ENCODE measurements at places on chromosomes 13 and 19.

- no peak overlapping the region for H3K27ac ChIP-seq
- DNase-seq, result no peak
- H3K27me3 ChIP-seq, result peaks cover 26% of the 10 kb centered on the region
- no peaks in the 10 kb centered on the region for H3K4me1 ChIP-seq
- H3K36me3 ChIP-seq, result no peaks in the 10 kb centered on the region
- no peak overlapping the region for H3K4me3 ChIP-seq
Observed at GRCh38 chr19:32208060-32208459, 137.3 kb upstream of the ZNF507 start.

DNA sequence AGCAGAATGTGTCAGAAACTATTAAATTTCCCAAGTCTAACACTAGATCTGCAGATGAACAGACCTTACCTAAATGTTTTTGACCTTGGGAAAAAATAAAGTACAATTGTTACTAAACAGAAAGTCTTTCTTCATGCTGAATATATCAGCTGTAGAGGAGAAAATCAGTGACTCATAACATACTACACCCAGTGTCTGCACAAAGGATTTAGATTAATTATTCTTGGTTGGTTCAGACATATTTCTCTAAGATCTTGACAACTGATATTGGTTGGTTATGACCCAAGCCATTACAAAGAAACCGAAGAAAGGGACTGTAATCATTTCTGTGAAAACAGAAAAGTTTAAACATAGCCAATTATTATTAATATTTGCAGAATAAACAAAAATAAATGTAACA lies 225.1 kb downstream of the HS6ST3 start:
- DNase-seq, result no peak
- no peaks in the 10 kb centered on the region for H3K27me3 ChIP-seq
- no peaks in the 10 kb centered on the region for H3K4me1 ChIP-seq
- no peaks in the 10 kb centered on the region for H3K36me3 ChIP-seq
- no peak overlapping the region for H3K4me3 ChIP-seq

DNA sequence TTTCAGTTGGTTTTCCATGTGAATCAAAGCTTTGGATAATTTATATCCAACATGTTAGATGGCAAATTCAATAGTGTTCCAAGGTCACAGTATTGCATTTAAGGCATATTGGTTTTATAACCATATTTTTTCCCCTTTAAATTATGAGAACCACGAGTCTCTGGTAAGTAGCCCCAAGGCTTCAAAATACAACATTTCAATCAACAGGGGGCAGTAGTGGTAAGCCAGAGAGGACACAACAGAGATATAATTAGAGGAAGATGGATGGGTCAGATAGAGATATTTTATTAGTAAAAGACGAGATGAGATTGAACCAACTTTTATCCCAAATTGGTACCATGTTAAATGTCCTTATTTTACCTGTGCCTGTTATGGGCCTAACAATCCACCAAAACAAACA lies 53.1 kb downstream of the KL start:
- no peak overlapping the region for H3K27ac ChIP-seq
- DNase-seq, result no peak
- H3K36me3 ChIP-seq, result no peaks in the 10 kb centered on the region
- H3K4me3 ChIP-seq, result no peak overlapping the region

DNA sequence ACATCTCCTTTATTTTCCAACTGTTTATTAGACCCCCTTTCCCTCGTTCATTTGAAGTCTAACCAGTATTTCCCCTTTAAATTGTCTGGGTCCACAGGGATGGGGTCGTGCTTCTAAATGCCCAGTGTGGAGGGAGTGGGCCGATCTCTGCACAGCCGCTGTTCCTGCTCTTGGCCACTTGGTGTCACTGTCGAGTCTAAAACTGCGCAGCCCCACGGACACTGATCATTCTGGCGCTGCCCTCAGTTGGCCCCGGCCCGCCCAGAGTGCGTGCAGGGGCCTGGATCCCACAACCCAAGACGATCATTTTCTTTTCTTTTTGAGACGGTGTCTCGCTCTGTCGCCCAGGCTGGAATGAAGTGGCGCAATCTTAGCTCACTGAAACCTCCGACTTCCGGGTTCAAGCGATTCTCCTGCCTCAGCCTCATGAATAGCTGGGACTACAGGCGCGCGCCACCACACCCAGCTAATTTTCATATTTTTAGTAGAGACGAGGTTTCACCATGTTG lies 12.0 kb downstream of the WDR88 start:
- H3K4me1 ChIP-seq, result no peaks in the 10 kb centered on the region
- H3K4me3 ChIP-seq, result no peak overlapping the region
- no peak overlapping the region for H3K27ac ChIP-seq
- peak; percentile 48 for DNase-seq

DNA sequence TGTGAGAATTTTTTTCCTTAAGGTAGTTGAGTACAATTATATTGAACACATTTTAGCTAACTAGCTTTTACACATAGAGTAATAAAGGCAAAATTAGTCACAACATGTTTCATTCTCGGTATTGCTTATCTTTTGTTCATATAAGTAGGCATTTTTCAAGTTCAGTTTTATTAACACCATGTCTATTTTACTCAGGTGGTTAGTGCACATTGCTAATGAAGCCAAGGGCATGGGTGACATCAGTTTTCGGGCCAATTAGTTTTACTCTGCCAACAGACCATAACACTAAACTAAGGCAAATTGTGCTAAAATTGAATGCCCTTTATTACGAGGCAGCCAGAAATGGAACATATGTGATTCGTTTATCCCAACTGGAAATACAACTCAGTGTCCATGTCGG lies 19.6 kb upstream of the PCDH17 start:
- H3K27ac ChIP-seq, result no peak overlapping the region
- H3K4me3 ChIP-seq, result no peak overlapping the region
- no peak for DNase-seq
- H3K4me1 ChIP-seq, result no peaks in the 10 kb centered on the region
- no peaks in the 10 kb centered on the region for H3K27me3 ChIP-seq

GRCh38 chr13:83008212-83008929 lies 873.9 kb downstream of the SLITRK1 start:
- H3K36me3 ChIP-seq, result no peaks in the 10 kb centered on the region
- no peak overlapping the region for H3K4me3 ChIP-seq
- no peaks in the 10 kb centered on the region for H3K4me1 ChIP-seq
- H3K27me3 ChIP-seq, result no peaks in the 10 kb centered on the region
- DNase-seq, result no peak
- no peak overlapping the region for H3K27ac ChIP-seq

GRCh38 chr13:97174638-97175037 lies 47.5 kb upstream of the MBNL2 start:
- no peaks in the 10 kb centered on the region for H3K27me3 ChIP-seq
- H3K27ac ChIP-seq, result no peak overlapping the region
- no peak overlapping the region for H3K4me3 ChIP-seq
- DNase-seq, result no peak
- peaks cover 22% of the 10 kb centered on the region for H3K4me1 ChIP-seq

DNA sequence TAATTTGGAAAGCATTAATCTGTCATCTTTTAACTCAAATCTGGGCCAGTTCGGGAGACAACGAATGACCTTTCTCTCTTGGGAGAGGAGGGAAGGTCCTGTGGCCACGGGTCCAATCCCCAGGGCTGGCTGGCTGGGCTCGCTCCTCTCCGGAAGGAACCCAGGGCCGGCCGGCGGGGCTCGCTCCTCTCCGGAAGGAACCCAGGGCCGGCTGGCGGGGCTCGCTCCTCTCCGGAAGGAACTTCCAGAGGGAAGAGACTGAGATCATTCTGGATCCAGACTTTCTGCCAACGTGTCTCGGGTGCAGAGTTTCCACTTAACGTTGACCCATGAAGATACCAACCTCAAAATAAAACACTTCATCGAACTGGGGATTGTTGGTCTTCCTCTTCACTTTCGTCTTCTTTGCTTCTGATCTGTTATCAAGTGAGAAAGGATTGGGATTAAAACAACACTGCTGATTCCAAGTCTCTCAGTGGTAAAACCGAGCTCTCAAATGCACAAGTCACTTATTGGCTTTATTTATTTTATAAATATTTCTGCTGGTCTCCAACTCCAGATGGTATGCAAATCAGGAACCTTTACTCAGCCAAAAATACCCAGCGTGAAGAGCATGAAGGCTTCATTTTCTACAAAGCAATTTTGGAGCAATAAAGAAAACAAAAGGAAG lies 53.3 kb upstream of the C13orf46 start:
- H3K27me3 ChIP-seq, result no peaks in the 10 kb centered on the region
- no peak overlapping the region for H3K27ac ChIP-seq
- H3K4me1 ChIP-seq, result no peaks in the 10 kb centered on the region
- no peak overlapping the region for H3K4me3 ChIP-seq
- DNase-seq, result no peak

DNA sequence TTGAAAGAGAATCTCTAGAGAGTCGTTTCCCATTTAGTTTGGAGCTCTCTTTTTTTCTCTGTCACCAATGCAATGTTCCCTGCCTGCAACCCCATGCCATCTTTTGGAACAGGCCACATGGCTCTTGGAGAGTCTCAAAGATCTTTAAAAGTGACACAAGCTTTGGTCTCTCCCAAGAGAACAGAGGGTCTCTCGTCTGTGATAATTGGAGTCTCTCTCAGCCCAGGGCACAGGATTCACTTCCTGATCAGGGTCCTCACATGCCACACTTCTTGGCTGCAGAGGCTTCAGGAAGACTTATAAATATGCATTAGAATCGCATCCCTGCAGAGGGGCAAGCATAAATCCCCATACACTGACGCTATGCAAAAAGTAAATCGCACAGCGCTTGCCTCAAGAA lies 240.5 kb downstream of the IRS2 start:
- no peak for DNase-seq
- H3K4me1 ChIP-seq, result no peaks in the 10 kb centered on the region
- H3K4me3 ChIP-seq, result no peak overlapping the region

DNA sequence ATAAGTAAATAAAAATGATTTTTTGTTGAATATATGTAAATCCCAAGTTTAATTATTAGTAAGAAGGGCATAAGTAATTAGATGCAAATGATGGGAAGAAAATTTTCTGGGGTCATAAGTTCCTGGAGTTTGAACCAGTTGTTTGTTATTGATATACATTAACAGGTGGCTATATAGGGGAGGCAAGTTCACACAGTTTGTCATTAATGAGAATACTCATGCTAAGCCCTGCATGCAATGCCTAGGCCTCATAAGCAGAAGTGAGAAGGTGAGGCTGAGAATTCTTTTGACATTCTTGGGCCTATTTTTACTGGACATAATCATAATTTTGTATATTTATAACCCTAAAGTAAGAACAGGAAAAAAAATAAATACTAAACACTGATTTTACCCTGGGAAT lies 1210.7 kb upstream of the PCDH9 start:
- H3K27ac ChIP-seq, result no peak overlapping the region
- no peak for DNase-seq
- H3K36me3 ChIP-seq, result no peaks in the 10 kb centered on the region
- H3K4me1 ChIP-seq, result no peaks in the 10 kb centered on the region
- no peak overlapping the region for H3K4me3 ChIP-seq

DNA sequence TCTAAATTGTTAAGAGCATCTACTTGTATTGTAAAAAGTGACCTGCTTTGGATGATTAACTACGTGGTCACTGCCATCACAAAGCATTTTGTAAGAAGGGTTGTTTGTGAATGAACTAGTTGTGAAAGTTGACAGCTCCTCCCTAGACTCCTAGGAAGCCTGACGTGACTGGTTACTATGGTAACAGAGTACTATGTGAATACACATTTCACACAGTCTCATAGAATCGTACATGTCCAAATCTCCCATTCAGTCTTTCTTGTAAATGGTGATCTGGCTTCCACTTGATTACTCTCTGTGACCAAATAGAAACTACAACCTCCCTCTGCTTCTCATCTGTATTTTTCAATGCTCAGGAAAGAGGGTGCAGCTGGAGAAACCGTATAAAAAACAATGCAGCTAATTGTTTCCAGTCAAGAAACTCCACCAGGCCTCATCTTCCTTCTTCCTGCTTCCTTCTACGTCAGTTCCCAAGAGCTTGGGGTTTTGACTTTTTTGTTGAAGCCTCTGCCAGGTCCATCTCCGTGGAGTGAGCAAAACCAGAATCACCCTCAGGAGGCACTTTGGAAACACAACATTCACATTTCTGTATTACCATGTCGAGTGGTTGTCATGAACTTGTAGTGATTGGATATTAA lies 83.4 kb downstream of the GPC6 start:
- H3K4me3 ChIP-seq, result no peak overlapping the region
- H3K4me1 ChIP-seq, result no peaks in the 10 kb centered on the region
- no peaks in the 10 kb centered on the region for H3K27me3 ChIP-seq

- H3K36me3 ChIP-seq, result peaks cover 5% of the 10 kb centered on the region
- H3K27ac ChIP-seq, result peak overlapping the region; percentile 99
- H3K27me3 ChIP-seq, result no peaks in the 10 kb centered on the region
- DNase-seq, result peak; percentile 100
- peaks cover 57% of the 10 kb centered on the region for H3K4me1 ChIP-seq
- H3K4me3 ChIP-seq, result peak overlapping the region; percentile 59
Observed at GRCh38 chr13:98484289-98485219, 92.4 kb downstream of the STK24 start.

DNA sequence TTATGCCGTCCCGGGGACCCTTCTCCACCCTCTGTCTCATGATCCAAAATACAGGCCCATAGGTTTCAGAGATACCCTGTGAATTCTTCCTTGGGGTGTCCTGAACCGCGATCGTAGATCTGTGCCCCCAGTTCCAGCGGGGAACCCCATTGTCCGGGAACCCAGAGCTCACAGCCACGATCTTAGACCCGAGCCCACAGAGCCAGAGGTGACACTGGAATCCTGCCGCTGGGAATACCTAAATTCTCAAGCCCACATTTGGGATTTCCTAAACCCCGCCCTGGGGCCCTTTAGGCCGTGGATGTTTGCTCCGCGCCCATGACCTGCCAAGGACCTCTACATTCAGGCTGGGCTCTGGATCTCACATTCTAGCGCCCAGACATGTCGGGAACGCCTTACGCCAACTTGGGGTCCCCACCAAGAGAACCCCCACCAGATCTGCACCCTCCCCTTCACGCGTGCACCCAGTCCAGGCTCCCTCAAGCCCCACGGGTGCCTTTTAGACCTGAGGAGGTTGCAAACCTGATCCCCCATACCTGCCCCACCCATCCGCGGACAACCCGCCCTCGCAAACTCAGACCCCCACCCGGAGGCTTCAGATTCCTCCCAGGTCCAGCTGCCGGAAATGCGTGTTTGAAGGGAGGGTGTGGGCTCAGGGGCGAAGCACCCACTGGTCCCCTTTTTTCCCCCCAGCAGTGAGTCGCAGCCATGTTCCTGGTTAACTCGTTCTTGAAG lies 605 bp downstream of the CAPNS1 start:
- H3K4me3 ChIP-seq, result peak overlapping the region; percentile 98
- peak; percentile 19 for DNase-seq
- H3K27ac ChIP-seq, result peak overlapping the region; percentile 96
- H3K36me3 ChIP-seq, result peaks cover 28% of the 10 kb centered on the region
- H3K4me1 ChIP-seq, result peaks cover 44% of the 10 kb centered on the region

- H3K4me3 ChIP-seq, result no peak overlapping the region
- H3K4me1 ChIP-seq, result no peaks in the 10 kb centered on the region
- H3K36me3 ChIP-seq, result no peaks in the 10 kb centered on the region
- H3K27ac ChIP-seq, result no peak overlapping the region
Observed at GRCh38 chr13:95745752-95746151, 68.8 kb downstream of the DNAJC3 start.

GRCh38 chr19:53818756-53819155 lies 5.4 kb downstream of the NLRP12 start:
- DNase-seq, result no peak
- no peaks in the 10 kb centered on the region for H3K36me3 ChIP-seq
- peaks cover 4% of the 10 kb centered on the region for H3K4me1 ChIP-seq
- H3K4me3 ChIP-seq, result no peak overlapping the region
- no peak overlapping the region for H3K27ac ChIP-seq
